ENCODE measurements at places on chromosomes 11 and 22.

GRCh38 chr11:60064111-60064510 is 7.6 kb downstream of the MS4A3 start:
- DNase-seq, result no peak

DNA sequence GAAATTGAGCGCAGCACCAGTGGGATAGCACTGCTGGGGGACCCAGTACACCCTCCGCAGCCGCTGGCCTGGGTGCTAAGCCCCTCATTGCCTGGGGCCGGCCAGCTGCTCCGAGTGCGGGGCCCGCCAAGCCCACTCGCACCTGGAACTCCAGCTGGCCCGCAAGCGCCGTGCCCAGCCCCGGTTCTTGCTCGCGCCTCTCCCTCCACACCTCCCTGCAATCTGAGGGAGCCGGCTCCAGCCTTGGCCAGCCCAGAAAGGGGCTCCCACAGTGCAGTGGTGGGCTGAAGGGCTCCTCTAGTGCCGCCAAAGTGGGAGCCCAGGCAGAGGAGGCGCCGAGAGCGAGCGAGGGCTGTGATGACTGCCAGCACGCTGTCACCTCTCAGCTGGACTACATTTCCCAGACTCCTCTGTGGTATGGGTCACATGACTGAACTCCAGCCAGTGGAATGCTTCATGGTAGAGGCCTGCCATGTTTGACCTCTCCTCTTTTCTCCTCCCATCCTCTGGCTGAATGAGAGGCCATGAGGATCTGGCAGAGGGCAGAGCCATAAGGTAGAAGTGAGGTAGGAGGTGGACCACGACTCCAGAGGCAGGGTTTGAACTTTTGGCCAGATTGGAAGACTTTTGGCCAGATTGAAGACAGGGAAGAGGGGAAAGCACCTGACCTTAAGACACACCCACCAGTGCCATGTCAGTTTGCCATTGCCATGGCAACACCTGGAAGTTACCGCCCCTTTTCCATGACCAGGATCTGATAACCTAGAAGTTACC is 6.2 kb downstream of the MRGPRD start:
- DNase-seq, result peak; percentile 15

DNA sequence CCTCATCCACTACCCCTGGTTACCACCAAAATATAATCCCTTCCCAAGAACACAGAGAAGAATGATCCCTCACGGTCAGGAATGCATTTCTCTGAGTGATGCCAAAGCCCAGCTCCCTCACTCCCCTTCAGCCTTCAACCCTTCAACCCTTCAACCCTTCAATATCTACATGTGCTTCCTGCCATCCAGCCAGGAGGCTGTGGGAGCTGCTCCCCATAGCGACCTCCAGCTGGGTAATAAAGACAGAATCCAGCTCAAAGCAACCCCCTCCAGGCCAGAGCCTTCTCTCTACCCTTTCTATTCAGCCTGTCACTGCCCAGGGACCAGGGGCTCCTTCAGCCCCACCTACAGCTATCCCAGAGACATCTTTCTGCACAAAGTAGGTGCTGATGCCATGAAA is 2.7 kb downstream of the ARHGAP1 start:
- DNase-seq, result no peak

GRCh38 chr11:78840623-78841022 is 266.0 kb upstream of the NARS2 start:
- no peak for DNase-seq

DNA sequence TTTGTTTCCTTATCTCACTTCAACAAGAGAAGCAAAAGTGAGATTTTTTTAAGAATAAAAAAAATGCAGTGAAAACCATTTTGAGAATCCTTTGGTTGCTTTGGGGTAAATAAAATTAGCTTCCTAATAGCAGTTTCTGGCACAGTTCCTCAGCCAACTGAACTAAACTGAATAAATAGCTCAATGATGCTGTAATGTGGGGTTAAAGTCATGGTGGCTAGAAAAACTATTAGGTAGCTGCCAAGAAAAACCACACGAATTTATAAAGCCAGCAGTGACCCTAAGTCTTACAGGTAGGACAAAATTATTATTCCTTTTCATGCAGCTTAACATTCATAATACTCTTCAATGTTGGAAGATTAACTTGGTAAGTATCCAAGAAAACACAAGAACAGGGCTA is 142.4 kb downstream of the APIP start:
- DNase-seq, result no peak

- no peak for DNase-seq
Measured at GRCh38 chr22:23392420-23393121, 187.5 kb downstream of the IGLL1 start.

DNA sequence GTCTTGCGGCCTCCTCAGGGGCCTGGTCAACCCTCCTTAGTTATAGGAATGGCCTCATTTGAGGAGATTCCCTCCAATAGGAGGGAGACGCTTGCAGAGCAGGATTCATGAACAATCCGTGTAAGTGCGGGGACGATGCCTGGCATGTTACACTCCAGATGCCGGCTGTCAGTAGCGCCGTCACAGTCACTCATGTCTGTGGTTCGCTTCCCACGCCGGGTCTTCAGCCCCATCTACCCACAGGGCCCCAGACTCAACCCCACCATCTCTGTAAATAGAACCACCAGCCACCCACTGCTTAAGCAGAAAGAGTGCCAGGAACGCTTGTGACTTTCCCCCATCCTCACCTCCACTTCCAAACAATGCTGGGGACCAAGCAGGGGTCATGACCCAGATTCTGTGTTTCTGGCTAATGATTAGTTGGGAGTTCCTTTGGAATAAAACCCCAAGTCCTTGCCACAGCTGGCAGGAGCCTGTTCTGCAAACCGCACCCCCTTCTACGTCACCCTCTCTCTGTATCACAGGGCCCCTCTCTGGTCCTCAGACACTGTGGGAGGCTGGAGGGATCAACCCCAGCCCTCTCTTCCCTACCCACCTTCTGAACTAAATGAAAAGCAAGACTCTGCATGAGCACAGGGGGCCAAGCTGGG is 38.8 kb upstream of the TOLLIP start:
- DNase-seq, result no peak

DNA sequence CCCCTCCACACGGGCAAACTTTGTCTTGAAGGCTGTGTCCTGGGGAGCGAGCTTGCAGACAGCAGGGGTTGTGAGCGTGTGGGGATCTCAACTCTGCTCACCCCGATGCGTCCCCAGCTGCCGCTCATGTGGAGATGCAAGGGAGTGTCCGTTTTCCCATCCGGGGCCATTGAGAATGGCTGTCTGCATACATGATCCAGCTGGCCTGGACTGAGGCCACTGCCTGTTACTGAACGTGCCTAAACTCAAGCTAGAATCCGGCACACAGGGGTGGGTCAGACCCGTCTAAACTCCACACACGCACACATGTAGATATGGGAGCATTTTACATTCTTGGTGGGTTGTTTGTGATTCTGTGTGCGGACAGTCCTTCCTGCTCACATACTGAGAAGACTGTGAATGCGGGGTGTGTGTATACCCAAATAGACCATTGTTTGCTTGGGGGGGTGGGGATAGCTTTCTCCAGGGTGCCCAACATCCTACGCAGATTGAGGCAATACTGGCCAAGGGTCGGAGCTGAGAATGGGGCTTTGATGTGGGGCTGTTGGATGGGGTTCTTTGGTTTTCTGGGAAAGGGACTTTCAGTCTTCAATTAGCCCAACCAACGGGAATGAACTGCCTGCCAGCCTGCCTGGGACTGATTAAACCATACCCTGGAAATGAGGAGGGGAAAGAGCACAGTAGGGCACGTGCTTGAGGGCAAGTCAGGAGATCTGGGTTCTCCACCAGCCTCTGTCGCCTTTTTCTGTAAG is 60.4 kb downstream of the ST3GAL4 start:
- DNase-seq, result no peak

- DNase-seq, result no peak
Measured at GRCh38 chr11:31141789-31142188, 227.8 kb downstream of the DCDC1 start.

DNA sequence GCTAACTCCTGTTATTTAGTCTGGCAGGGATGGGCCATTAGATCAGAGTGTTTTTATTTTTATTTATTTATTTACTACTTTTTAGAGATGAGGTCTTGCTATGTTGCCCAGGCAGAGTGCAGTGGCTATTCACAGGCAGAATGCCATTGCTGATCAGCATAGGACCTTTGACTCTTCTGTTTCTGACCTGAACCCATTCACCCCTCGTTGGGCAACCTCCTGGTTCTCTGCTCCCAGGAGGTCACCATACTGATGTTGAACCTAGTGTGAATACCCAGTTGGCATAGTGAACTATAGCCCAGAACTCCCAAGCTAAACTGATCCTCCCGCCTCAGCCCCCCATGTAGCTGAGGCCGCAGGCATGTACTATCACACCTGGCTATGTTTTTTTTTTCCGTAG is 16.5 kb upstream of the CECR2 start:
- no peak for DNase-seq

DNA sequence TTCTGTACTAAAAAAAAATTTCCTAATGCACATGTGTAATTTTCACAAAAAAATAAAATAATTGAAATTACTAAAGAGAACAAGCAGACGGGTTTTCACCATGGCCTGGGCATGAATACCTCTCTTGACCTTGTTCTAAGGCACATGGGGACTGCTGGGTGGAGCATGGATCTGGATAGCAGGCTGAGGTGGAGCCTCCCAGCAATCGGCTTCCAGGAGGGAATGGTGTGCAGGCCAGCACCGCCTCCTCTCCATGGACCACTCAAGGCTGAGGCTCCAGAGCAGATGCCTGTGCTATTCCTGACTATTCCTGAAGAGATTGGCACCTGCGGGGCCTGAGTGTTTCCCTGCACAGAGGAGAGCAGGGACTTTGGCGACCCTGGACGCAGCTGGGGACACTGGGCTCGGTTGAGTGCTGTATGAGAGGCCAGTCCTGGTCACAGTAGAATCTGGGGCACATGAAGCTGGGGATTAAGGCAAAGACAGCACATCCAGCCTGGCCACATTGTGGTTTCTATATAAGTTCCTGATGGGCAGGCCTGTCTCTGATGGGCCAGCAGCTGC is 963.6 kb downstream of the BRD1 start:
- DNase-seq, result no peak

- DNase-seq, result no peak
Measured at GRCh38 chr11:63766531-63767235, 1.9 kb downstream of the ZFTA start.

- DNase-seq, result no peak
Measured at GRCh38 chr11:117931331-117931950, 2.2 kb upstream of the TMPRSS13 start.

- no peak for DNase-seq
Measured at GRCh38 chr11:27436916-27437315, 35.7 kb downstream of the LGR4 start.

DNA sequence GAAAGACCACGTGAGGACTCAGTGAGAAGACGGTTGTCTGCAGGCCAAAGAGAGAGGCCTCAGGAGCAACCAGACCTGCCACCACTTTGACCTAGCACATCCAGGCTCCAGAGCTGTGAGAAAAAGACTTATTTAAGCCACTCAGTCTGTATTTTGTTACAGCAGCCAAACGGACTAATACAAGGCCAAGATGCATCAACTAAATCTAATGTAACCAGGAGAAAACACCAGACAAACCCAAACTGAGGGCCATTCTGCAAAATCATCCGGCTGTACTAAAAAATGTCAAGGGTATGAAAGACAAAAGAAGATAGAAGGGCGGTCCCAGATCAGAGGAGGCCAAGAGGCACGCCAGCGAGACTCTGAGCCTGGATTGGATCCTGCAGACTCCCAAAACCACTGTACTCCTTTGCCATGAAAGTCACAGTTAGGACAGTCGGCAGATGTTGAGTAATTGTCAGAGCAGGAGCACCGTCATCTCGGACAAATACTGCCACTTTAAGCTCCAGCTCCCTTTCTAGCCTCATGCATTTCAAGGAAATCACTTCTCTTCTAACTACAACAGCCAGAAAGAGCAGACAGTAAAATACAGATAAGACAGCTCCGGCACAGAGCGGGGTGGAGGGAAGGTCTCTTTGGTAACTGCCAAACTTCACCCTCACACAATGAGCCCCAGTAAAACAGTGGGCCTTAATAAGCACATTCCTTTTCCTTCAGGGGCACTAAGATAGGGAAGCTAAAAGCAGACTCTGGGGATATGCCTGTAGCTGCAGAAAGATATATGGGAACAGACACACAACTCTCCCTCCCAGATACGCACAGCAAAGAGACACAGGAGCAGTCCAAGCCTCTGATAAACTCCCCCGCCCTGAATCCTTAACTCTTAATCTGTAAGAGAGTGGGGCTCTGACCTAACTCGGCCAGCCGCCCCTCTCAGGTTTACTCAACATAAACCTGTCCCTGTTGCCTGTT is 3.5 kb upstream of the ZP1 start:
- no peak for DNase-seq

GRCh38 chr11:15539645-15540044 is 424.9 kb downstream of the INSC start:
- no peak for DNase-seq

DNA sequence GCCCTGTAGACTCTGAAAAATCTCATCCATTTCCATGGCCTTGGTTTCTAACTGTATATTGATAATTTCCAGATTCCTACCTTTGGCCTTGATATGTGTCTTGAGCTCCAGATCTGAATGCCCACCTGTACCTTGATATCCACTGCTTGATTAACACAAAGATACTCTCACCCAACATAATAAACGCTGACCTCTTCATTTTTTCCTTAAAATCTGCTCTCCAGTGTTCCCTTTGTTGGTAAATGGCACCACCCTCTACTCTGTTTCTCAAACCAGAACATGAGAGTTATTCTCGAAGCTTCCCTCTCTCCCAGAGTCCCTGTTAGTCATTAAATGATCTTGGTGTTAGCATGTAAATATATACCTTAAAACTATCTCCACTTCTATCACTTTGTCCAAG is 13.4 kb downstream of the TUG1 start:
- no peak for DNase-seq

- peak; percentile 16 for DNase-seq
Measured at GRCh38 chr11:33802194-33802950, 28.1 kb upstream of the FBXO3 start.

DNA sequence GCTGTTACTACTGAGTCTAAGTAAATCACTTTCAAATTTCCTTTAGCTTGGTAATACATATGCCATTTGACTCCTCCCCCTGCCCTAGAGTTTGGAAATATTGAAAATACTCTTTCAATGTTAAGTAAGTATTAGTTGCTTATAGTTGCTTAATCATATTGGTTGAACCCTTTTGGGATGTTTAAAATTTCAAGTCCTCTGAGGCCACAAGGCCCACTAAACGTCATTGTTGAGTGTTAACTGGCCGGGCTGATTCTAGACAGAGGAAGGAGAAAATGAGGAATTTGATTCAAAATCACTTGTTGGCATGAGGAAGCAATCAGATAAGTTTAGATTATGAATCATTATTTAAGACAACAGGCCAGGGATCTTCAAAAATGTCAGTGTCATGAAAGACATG is 8.5 kb downstream of the NAV2 start:
- no peak for DNase-seq

DNA sequence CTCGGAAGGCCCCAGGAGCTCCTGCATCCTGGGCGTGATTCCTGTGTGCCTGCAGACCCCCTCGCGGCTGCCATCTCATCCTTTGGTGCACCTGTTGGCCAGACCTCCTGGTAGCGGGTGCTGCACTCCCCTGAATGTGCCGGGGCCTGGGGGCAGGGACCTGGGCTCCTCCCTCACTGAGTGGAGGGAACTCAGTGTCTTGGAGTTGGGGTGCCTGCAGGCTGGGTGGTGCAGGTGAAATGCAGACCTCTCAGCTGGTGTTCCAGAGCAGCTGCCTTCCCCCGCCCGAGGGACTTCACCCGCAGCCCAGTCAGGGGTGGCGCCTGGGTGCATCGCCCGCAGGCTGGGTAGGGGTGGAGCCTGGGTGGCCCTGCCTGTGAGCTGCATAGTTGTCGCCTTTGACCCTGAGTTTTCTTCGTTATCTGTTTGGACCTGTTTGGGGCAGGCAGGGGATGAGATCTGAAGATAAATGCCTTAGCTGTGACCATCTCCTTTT is 31.4 kb downstream of the LRP5 start:
- DNase-seq, result no peak

- DNase-seq, result no peak
Measured at GRCh38 chr11:113147249-113147648, 167.1 kb upstream of the TTC12 start.
